Activated naive CD8-positive, alpha-beta T cell treated with anti-CD3 and anti-CD28 coated beads for 36 hours (primary cell): ENCODE measurements at places on chromosomes 2 and 18. TPM values are rescaled to one million over a fixed set of nuclear protein-coding genes. Genes with fewer than 3 reads are reported as not detected.
A peak's percentile ranks its signal among the peaks of the same experiment; 100 is the strongest.

DNA sequence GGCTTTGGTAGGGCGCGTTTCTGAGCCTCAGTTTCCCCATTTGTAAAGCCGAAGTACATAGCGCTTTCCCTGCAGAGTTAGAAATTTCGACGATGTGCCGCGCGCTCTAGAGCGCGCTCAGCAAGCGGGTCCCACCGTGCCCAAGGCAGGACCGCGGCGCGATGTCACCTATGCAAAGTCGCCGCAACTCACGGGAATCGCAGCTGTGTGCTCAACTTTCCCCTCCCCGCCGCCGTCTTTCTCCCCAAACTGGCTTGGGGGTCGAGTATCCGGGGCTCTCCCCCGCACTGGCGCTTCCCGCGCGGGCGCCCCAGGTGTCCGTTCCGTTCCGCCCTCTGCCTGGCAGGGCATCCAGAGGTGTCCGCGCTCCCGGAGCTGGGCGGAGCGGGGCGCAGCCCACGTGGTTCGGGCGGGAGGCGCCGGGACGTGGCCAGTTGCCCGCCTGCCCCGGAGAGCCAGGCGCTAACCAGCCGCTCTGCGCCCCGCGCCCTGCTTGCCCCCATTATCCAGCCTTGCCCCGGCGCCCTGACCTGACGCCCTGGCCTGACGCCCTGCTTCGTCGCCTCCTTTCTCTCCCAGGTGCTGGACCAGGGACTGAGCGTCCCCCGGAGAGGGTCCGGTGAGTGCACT is at the start of gene MLPH:
Gene MLPH, plus strand, starts transcription at position 433 of the 630 bp plus-strand sequence. CDS start 6,176 bp downstream, outside the sequence.
- H3K4me1 ChIP-seq, result peaks cover 2% of the 10 kb centered on the region
- no peak for DNase-seq
- no peaks in the 10 kb centered on the region for H3K36me3 ChIP-seq
- H3K4me3 ChIP-seq, result no peak within 1 kb of the TSS
- H3K27me3 ChIP-seq, result peaks cover 67% of the 10 kb centered on the region

DNA sequence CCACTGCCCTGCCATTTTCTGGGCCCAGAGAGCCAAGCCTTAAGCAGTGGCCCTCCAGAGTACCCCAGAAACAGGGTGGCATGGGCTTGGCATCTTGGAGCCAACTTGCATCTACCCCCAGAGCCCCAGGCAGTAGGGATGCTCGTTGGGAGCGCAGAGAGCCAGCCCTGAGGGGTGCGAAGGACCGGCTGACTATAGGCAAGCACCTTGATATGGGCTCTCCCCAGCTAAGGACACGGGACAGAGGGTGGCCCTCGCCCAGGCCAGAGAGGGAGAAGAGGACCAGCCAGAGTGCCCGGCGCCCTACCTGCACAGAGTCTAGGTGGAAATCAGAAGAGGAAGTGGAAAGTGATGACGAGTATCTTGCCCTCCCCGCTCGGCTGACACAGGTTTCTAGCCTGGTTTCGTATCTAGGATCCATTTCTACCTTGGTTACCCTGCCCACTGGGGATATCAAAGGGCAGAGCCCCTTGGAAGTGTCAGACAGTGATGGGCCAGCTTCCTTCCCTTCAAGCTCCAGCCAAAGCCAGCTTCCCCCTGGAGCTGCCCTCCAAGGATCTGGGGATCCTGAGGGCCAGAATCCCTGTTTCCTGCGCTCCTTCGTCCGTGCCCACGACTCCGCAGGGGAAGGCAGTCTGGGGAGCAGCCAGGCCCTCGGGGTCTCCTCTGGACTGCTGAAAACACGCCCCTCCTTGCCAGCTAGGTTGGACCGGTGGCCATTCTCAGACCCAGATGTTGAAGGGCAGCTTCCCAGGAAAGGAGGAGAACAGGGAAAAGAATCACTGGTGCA is 16.2 kb downstream of the CEP68 start:
- no peak overlapping the region for H3K27ac ChIP-seq
- H3K4me3 ChIP-seq, result no peak overlapping the region
- peaks cover 21% of the 10 kb centered on the region for H3K4me1 ChIP-seq
- no peaks in the 10 kb centered on the region for H3K27me3 ChIP-seq

DNA sequence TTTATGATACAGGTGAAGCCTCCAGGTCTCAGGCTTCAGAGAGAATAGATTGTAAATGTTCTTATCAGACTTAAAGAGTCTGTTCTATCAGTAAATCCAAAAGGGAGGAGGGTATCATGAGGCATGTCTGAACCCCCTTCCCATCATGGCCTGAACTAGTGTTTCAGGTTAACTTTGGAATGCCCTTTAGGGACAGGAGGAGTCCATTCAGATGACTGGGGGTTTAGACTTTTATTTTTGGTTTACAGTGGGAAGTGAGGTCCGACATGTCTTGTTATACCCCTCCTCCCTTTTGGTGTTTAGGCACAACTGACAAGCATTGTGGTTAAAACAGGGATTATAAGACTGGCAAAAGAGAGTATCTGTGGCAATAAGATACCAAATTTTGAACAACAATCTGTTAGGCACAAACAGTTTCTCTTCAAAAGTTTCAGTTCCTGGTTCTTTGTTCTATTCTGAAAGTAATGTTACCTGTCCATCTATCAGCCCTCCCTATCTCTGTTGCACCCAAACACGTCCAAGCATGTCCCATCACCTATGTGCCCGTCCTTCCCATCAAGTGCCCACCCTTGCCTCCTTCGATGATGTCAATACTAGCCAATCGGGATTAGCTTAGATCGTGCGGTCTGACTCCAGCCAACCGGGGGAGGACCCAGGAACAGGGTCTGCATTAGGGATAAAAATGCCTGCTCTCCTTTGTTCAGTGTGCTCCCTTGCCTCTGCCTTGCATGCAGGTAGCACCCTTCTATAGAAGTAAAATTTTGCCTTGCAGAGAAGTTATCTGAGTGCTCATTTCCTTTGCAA is 16.4 kb downstream of the TCF23 start:
- DNase-seq, result no peak
- H3K36me3 ChIP-seq, result no peaks in the 10 kb centered on the region
- H3K27me3 ChIP-seq, result no peaks in the 10 kb centered on the region
- H3K4me3 ChIP-seq, result no peak overlapping the region

DNA sequence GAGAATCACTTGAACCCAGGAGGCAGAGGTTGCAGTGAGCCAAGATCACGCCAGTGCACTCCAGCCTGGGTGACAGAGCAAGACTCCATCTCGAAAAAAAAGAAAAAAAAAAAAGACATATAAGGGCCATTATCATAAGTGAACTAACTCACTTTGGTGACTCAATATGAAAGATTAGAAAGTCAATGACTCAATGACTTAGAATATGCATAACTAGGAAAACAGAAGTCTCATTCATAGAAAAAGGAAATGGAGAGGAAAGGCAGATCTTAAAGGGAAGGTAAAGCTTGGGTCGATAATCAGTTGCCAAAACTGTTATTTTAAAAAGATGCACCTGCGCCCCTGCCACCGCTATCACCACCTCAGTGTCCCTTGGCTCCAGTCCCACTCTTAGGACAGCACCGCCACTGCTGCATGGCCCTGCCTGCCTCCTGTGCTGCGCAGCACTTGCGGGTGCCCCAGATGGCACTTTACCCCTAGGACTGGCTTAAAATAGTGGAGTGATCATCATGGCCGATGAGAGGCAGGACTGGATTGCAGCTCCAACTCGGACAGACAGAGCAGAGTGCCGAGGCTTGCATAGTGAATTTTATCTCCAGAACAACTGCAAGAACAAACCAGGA is 54.7 kb downstream of the INO80D start:
- peaks cover 67% of the 10 kb centered on the region for H3K36me3 ChIP-seq
- H3K4me3 ChIP-seq, result no peak overlapping the region
- H3K27ac ChIP-seq, result peak overlapping the region; percentile 61
- peaks cover 55% of the 10 kb centered on the region for H3K4me1 ChIP-seq
- peak; percentile 10 for DNase-seq
- H3K27me3 ChIP-seq, result no peaks in the 10 kb centered on the region

The ANKRD62 gene
- not detected for total RNA-seq
